Head of caudate nucleus (tissue), 42 donors: ENCODE measurements at places on chromosomes 13 and 19.

GRCh38 chr19:15091918-15092753, 10.1 kb downstream of the OR1I1 start:
- DNase-seq: no peak

- no peak for DNase-seq
These were observed 18.8 kb downstream of the FLT1 start for GRCh38 chr13:28475916-28476725.

DNA sequence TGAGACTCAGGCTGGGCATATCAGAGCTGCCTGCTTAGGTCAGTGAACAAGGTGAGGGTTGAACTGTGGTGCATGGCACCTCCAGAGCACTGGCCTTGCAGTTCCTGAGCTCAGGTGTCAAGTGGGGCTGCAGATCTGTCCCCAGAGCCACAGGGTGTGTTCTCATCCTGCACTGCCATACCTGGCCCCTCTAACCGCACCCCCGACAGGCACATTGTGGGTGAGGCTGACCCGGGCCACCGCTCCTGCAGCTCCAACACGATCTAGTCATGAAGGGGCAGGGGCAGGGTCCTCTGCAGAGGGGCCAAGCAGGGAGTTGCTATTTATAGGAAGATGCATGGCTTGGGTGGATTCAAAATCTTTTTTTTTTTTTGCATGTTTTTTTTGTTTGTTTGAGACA, 16.7 kb upstream of the CRTC1 start:
- no peak for DNase-seq

GRCh38 chr13:43244481-43244880, 221.1 kb downstream of the DNAJC15 start:
- DNase-seq: no peak

- no peak for DNase-seq
These were observed 10.4 kb downstream of the CLASRP start for GRCh38 chr19:45049073-45049736.

DNA sequence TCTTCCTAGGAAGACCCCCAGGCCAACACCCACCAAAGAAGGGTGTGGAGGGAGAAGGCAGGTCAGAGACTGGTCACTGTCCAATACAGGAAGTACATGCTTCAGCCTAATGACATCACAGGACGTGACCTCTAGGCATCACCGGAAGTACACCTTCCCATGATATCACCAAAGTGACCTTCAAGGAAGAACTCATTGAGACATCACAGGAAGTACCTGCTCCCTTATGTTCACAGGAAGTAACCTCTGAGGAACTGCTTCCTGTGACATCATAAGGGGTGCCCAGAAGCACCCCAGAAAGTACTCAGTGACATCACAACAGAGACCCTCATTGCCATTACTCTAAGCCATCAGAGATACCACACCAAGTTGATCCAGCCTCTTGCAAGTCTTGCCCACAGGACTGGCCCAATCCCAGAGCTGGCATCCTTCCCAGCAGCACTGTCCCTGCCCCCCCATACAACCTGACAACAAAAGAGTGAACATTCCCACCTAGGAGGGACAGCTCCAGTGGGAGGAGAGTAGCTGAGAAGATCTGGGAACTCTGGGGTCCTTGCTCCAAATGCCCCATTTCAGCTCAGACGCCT, 24.2 kb upstream of the NANOS2 start:
- no peak for DNase-seq

GRCh38 chr13:105569816-105570215, 965.6 kb downstream of the EFNB2 start:
- no peak for DNase-seq

GRCh38 chr19:54024660-54025059, 33.2 kb downstream of the CACNG6 start:
- no peak for DNase-seq

DNA sequence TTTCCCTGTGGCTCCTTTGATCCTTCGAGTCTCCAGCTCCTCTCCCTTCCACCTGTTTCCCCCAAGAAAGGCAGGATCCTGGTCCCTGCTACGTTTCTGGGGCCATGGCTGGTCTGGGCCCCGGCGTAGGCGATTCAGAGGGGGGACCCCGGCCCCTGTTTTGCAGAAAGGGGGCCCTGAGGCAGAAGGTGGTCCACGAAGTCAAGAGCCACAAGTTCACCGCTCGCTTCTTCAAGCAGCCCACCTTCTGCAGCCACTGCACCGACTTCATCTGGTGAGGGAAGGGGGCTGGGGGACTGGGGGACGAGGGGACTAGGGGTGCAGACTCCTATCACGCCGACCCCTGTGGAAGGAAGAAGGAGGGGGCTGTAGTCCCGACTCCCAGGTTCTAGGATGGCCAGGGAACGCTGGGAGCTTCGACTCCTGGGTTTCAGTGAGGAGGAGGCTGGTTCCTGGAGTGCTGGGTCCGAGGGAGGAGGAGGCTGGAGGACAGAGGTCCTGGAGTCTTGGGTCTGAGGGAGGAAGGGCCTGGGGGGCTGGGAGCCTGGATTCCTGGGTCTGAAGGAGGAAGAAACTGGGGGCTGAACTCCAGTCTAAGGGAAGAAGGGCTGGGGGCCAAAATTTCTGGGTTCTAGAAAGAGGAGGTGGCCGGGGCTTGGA, 524 bp downstream of the PRKCG start:
- no peak for DNase-seq

DNA sequence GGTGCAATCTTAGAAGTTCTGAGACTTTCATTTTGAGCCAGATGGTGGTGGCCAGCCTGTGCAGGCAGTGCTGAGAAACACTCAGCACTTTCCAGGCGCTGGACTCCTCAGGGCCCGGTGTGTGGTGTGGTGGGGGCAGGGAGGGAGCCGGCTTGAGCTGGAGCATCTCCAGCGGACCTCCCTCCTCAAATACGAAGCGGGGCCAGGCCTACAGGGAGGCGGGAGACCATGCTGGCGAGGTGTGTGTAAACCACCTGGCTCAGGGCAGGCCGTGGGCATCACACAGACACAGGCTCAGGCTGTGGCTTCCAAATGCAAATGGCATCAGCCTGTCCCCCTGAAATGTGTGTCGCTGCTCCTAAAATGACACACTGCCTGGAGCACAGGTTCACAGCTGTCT, 33.3 kb upstream of the RANBP3 start:
- no peak for DNase-seq

DNA sequence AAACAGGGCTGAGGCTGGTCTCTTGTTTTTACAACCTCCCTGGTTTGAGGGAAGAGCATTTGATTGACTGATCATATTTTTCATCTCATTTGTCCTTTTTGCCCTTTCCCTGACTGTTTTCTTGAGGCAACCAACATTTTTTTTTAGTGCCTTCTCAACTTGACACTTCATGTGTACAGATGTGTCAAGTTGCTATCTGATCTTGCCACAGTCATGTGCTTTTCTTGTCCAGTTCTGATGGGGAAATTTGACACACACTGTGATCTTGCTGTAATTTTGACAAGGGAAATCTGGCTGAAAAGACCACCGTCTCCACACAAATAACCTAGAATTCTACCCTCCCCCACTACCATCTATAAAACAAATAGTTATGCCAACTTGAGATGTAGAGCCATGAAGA, 329.6 kb downstream of the KCTD12 start:
- DNase-seq: no peak

GRCh38 chr19:13842291-13843103, 34.4 kb upstream of the NANOS3 start:
- peak; percentile 76 for DNase-seq

- no peak for DNase-seq
These were observed 763.1 kb upstream of the SLITRK1 start for GRCh38 chr13:84645196-84646012.

DNA sequence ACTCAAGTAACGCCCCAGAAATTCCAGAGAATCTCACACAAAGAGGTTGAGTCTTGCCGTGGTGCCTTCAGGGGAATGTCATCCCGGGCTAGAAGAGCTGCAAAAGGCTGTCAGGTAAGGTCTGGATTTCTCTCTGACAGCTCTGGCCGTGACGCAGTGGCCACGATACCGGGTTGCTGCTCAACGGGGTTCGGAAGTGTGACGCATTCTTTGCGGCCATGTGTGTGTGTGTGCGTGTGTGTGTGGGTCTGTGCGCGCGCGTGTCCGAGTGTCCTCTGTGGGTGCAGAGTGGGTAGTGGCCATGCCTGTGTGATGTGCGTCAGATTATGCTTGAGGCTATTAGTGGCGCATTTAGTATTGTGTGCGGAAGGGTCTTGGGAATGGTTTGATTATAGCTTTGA, 306 bp downstream of the ZNF540 start:
- peak; percentile 59 for DNase-seq

DNA sequence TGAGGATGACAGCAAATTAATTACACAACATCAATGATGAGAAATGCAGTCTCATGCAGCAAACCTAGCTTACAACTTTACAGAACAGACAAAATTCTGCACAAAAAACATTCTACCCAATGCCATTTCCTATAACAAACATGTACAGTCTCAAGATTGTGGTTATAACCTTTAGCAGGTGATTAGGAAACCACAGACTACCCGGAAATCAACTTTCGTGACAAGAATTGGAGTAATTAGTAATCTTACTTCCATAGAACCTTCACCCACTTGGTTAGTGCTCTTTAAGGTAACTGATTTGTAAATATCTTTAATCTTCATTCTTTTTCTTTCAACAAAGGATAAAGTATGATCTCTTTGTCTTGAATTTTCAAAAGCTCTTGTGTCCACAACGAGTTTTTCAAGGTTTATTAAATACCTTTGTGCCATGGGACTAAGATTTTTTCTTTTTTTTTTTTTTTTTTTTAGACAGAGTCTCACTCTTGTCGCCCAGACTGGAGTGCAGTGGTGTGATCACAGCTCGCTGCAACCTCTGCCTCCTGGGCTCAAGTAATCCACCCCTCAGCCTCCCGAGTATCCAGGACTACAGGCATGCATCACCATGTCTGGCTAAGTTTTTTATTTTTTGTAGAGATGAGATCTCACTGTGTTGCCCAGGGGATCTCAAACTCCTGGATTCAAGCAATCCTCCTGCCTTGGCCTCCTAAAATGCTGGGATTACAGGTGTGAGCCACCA, 78.8 kb downstream of the MAP4K1 start:
- no peak for DNase-seq

- no peak for DNase-seq
These were observed 5.6 kb downstream of the KLK2 start for GRCh38 chr19:50878851-50879250.

DNA sequence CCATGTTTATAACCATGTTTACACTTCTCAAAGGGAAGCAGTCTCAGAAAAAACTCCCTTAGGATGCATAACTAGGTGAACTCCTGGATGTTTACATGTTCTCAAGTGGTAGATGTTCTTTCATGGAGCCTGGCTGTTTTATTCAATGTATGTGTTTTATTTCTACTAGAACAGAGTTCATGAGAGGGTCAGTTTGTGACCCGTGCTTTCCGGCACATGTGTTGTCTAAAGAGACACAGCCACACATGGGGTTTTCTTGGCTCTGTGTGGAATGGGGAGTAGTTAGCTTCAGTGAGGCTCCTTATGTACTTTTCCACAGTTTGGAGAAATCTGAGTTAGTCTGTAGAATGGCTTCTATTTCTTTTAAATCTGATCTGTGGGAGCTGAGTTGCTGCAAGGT, 60.9 kb downstream of the ATP8A2 start:
- no peak for DNase-seq

GRCh38 chr19:6260912-6261650, 18.7 kb downstream of the MLLT1 start:
- DNase-seq: peak; percentile 28
